ENCODE measurements at places on chromosomes 2 and 18. TPM values are rescaled to one million over a fixed set of nuclear protein-coding genes. Genes with fewer than 3 reads are reported as not detected.

The KCNF1 gene
- 2.6 TPM for total RNA-seq

The SCTR gene
- total RNA-seq, result not detected

The ERBB4 gene
- total RNA-seq, result 0.17 TPM

The ALPG gene
- not detected for total RNA-seq

The PASK gene
- total RNA-seq, result 1.5 TPM

The CNOT11 gene
- total RNA-seq, result 16.3 TPM

The SLC9A4 gene
- total RNA-seq, result not detected

The NOL4 gene
- not detected for total RNA-seq

The SPHKAP gene
- total RNA-seq, result not detected

The SLC19A3 gene
- total RNA-seq, result 0.17 TPM

The ADCYAP1 gene
- total RNA-seq, result not detected

The PJVK gene
- 4.3 TPM for total RNA-seq

The MEP1B gene
- total RNA-seq, result under 0.01 TPM

The G6PC2 gene
- not detected for total RNA-seq

The LYPD1 gene
- total RNA-seq, result 0.17 TPM

The RFTN2 gene
- 10.2 TPM for total RNA-seq

The C2orf80 gene
- not detected for total RNA-seq

The KCNJ13 gene
- not detected for total RNA-seq

The ZNF804A gene
- 3.0 TPM for total RNA-seq

The EPB41L3 gene
- 37.0 TPM for total RNA-seq

The TRMT61B gene
- total RNA-seq, result 14.4 TPM

The GCA gene
- 10.3 TPM for total RNA-seq

The EFEMP1 gene
- 615 TPM for total RNA-seq

The DCC gene
- total RNA-seq, result not detected

The CNTNAP5 gene
- not detected for total RNA-seq

The FAP gene
- 96.1 TPM for total RNA-seq

The OR6B2 gene
- total RNA-seq, result not detected

The POTEI gene
- total RNA-seq, result not detected

The HAAO gene
- 2.8 TPM for total RNA-seq

The REG1B gene
- not detected for total RNA-seq

The CD226 gene
- total RNA-seq, result 0.33 TPM

The SATB2 gene
- total RNA-seq, result 13.9 TPM

The PAX8 gene
- total RNA-seq, result 0.51 TPM

The FIGN gene
- total RNA-seq, result 1.5 TPM

The SIX2 gene
- not detected for total RNA-seq

All from fibroblast of lung (primary cell).